ENCODE measurements at places on chromosomes 12 and 14.

DNA sequence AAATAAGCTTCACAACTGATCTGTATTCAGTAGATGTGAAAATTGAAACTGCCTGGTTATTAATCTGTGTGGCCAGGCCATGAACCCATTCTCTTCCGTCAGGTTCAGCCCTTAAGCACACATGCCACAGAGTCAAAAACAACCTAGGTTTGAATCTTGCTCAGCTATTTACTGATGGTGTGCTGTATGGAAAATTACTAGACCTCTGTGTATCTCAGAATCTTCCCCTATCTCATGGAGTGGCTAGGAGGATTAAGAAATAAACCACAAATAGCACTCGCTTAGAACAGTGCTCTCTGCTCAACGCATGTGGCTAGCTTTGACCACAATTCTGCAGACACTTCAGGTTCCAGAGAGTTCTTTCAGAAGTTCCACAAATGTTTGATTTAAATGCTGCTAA is 240.7 kb upstream of the PLEKHG7 start:
- peak; percentile 84 for DNase-seq

GRCh38 chr12:7609495-7609894 is 56.2 kb downstream of the APOBEC1 start:
- DNase-seq, result no peak

DNA sequence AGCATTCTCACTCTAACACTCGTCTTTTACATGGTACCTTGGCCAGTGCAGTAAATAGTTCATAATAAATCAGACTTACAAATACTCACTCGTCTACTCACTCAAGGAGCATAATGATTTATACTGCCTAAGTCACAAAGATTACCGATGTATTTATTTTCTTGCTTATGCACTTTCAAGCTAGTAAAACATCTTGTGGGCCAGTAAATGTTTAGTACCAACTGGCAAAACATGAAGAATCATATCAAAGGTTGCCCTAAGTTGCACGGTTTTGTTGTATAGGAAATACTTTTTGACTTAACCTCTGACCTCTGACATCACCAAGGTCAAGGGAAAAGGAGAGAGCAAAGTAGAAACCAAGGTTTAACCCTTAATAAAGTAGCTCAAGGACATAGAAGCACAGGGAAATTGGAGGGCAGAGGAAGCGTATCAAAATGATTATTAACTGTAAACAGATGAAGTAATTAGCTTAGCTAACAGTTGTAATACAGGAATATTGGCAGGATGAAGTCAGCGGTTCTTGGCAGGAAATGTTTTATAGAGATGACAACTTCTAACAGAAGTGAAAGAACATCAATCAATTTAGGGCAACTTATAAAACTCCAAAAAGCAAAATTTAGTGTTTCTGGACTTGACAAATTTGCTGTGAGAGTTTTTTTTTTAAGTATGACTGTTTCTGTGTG is 131.9 kb downstream of the HMGA2 start:
- DNase-seq, result no peak

GRCh38 chr12:54956818-54957641 is 27.5 kb downstream of the TESPA1 start:
- no peak for DNase-seq

- DNase-seq, result peak; percentile 50
Observed at GRCh38 chr14:21024585-21025370, at the start of gene NDRG2. NDRG2 (minus strand) TSS chr14:21025061; CDS start chr14:21023315, 1,746 bp downstream.

- no peak for DNase-seq
Observed at GRCh38 chr12:70448371-70448770, 82.3 kb downstream of the KCNMB4 start.
